ENCODE measurements at places on chromosomes 6 and 20.
A peak's percentile ranks its signal among the peaks of the same experiment; 100 is the strongest.

DNA sequence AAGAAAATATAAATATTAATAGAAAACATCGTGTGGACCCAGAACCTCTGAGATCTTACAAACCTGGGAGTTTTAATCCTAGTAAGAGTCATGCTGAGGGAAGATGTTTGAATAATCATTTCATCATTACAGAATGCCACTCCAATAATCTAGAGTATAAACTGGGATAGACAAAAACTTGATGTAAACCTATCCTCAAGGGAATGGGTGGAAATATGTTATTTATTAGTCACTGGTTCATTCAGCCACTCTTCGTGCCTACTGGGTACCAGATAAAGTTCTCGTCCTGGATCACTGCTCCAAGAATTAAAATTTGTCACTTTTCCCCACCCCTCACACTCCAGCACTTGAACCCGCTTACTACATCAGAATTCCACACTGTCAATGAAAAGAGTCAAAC is 7.7 kb downstream of the HLA-B start:
- no peak for DNase-seq

DNA sequence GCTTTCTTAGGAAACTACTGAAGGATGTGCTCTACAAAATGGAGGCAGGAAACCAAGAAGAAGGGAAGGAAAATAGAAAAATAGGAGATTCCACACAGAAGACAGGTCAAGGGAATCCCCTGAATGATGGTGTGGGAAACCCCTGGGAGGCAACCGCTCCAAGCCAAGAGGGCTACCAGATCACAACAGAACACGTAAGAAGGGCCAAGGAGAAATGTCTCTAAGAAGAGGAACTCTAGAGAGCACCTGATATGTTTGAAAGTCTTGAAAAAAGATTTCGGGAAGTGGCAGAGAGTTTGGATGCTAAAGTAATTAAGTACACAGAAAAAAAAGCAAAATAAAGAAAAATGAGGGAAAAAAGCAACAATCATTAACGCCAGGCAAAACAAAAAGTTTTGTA is 7.1 kb downstream of the KIF13A start:
- DNase-seq: no peak

DNA sequence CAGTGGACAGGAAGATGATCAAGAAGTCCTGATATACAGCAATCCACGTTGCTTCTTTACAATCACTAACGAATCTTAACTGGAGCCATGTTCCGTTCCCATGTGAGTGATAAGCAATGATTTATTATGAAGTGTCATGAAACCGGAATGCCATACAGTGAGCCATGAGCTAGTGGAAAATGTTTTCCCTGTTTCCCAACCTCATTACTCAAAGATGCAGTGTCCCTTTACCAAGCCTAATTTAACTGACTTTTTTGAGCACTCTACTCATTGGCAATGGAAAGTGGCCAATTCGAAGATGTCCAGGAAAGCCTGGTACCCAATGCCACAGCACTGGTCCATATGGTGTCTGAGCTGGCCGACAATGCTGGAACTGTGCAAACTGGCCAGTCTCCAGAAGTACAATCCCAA is 148.3 kb downstream of the ZNF217 start:
- peak; percentile 36 for DNase-seq

DNA sequence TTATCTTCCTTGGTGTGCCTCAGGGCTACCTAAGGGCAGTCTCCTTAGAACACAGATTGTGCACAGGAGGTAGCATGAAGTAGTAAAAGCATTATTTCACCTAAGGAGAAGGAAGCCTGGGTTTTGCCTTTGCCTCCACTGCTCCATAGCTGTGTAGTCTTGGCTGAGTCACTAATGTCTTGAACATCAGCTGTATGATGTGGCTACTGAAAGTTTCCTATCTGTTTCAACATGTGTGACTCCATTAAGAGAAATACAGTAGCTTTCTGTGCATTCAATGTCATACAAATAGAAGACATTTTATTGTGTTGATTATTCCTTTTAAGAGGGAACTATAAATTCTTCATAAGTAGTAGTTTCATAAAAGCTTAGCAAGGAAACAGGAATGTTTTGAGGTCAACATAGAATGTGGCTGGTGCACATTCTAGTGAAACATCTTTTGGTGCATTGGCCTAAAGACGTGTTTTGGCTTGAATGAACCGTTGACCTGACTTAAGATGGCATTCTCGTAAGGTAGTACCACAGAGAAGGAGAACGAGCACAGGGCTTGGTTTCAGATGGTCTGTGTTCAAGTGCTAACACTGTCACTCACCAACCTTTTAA is 70.6 kb downstream of the CTNNBL1 start:
- no peak for DNase-seq

DNA sequence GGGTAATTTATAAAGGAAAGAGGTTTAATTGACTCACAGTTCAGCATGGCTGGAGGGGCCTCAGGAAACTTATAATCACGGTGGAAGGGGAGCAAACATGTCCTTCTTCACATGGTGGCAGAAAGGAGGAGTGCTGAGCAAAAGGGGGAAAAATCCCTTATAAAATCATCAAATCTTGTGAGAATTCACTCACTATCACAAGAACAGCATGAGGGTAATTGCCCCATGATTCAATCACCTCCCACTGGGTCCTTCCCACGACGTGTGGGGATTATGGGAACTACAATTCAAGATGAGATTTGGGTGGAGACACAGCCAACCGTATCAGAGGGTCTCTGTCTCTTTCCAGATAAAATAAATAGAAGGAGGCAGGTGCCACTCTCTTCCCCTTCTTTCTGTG is 48.7 kb downstream of the TNFAIP3 start:
- no peak for DNase-seq

GRCh38 chr6:111804627-111805235 is 68.5 kb downstream of the FYN start:
- DNase-seq: peak; percentile 94

DNA sequence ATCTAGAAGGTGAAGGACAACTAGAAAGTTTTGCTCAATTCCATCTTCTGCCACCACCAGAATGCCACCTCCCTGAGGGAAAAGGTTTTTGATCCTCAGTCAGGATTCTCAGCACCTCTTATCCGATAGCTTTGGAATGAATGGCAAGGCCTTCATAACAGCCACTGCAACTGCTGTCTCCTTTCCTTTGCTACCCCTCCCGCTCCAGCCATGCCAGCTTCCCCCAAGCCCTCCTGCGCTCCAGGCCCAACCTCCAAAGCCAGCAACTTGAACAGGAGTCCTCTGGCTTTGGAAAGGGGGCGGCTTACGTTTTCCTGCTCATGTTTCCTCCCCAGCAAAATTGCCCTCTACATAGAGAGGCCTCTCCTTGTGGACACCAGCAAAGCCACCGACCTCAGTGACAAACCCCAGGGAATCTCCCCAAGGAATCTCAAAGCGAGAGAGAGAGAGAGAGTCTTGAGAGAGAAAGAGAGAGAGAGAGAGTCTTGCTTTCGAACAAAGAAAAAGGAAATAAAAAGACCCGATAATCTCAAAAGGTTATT is 420 bp upstream of the BTN2A1 start:
- no peak for DNase-seq

DNA sequence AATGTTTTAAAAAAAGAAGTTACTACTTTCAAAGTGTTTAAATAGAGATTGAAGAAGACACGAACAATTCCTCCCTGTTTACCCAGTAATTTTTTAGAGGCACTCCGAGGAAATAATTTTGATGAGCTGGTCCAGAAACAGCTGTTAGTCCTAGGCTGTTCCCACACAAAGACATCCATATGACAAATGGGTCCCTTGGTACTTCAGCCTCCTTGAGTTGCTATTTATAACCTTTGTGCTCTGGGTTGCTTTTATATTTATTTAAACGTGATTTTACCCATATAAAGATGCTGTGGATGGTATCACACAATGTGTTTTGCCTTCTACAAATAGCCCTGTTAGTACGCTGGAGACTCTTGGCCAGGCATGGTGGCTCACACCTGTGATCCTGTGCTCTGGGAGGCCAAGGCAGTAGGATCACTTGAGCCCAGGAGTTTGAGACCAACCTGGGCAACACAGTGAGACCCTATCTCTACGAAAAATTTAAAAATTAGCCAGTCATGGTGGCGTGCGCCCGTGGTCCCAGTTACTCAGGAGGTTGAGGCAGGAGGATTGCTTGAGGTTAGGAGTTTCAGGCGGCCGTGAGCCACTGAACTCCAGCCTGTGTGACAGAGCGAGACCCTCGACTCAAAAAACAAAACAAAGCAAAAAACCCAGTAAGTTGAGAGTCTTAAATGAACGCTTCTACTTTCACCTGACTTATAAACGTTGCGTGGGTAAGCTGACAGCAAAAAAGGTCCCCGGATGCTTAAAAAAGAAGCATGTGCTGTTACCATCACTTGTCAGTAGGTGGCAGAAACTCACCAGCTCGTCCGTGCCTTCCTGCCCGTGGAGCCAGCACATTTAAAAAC is 56.9 kb upstream of the ARMH2 start:
- peak; percentile 45 for DNase-seq

GRCh38 chr6:98871057-98871456 is 36.7 kb downstream of the POU3F2 start:
- DNase-seq: peak; percentile 23

GRCh38 chr6:95530176-95530819 is 47.0 kb upstream of the MANEA start:
- no peak for DNase-seq

- no peak for DNase-seq
Observed at GRCh38 chr6:90497411-90497810, 89.5 kb downstream of the MAP3K7 start.

- peak; percentile 95 for DNase-seq
Observed at GRCh38 chr6:17032988-17033634, 68.7 kb upstream of the STMND1 start.
